ENCODE measurements at places on chromosomes 4 and X.

GRCh38 chr4:10738826-10739489 is 54.4 kb upstream of the CLNK start:
- no peak for DNase-seq

- no peak for DNase-seq
Observed at GRCh38 chr4:174316546-174316945, 32.8 kb downstream of the CEP44 start.

GRCh38 chr4:184111233-184111832 is 106.3 kb downstream of the ENPP6 start:
- DNase-seq: no peak

- no peak for DNase-seq
Observed at GRCh38 chr4:183035726-183036415, 63.2 kb upstream of the WWC2 start.

DNA sequence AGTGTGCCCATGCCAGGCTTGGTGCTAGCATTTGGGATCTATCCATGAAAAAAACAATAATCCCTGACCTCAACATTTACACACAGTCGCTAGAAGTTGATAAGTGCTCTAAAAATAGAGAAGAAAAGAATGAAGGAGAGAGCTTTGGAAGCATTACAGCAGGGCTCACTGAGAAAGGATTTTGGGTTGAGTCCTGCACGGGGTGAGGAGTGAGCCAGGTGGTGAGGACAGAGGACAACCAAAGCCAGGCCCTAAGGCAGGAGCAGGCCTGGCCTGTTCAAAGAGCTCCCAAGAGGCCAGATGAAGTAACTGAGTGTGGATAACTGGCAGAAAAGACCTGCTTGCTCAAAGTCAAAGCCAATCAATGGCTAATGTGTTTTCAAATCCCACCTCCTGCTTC is 20.7 kb upstream of the PROM1 start:
- no peak for DNase-seq

DNA sequence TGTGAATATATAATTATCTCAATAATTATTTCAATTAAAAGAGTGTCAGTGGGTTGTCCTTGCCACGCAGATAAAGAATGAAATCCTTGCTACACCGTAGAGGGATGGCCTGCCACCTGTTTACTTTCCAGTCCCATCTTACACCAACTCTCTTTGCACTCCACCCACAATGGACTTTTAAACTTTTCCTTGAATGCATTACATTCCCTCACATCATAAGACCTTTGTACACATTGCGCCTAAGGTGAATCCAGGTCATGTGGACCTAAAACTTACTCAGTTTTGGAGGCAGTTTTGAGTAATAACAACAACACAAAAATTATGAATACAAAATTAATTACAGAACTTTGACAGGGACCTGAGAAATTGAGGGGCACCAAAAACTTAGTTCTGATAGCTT is 78.7 kb upstream of the PDE5A start:
- DNase-seq: no peak

DNA sequence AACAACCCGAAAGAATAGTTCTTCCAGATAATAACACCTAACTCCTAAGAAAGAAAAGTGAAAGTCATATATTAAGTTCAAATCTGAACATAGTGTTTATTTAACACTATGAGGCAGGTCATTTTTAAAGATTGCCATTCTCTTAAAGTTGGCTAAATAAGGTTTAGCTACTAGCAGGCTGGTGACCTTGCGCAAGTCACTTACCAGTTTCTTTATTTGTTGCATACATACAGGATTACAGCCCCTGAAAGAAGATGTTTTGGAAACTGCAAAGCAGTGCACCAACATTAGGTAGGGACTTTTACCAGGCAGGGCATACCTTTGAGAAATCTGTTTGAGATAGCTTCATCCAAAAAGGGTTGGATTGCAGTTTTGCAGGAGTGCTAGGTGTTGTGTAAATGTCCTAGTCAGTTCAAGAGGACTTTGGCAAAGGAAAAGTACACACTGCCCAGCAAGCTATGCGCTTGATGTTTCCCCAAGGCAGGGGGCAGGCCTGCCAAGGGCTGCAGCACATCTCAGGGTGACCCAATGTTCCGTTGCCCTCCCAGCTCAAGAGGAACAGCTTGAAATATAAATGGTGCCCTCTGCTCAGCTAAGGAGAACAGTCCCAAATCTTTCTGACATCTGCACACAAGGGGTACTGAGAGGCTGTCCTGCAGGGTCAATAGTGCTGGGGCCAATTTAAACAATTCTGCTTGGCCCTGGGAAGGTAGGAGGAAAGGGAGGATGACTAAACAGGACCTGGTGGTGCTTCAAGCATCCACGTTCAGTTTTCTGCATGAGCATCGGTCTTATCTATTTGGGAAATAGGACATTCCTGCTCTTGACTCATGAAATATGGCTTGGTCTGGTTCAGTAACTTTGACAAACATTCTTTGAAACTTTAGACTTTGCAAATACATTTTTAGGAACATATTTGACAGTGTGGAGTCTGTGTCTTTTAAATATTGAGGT is 130.8 kb downstream of the COL4A6 start:
- peak; percentile 48 for DNase-seq

DNA sequence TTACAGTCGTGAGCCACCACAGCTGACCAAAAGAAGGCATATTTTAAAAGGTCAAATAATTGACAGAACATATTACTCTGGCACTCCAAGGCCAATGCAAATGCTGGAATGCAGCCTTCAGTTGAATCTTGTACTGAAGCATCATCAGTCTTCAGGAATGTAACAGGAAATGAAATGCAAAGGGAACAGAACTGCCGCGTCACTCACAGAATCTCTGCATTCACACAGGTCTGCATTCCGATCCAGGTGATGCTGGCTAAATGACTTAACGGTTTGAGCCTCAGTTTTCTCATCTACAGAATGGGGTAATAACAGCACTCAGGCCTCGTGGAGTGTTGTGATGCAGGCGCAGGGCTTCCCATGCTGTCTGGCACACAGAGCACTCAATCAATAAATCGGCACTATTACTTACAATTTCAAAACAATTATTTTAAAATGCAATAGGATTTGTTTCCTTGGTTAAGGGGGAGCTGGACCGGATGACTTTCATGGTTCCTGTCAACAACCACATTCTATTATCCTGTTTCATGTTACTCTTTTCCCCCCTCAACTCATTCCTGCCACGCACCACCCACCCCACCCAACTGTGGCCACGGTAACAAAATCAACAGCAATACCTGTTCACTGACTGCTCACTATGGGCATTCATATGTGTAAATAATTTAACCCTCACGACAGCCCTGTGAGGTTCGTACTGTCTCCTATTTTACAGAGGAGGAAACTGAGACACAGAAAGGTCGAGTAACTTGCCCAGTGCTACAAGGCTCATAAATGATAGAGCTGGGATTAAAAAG is 32.4 kb downstream of the IGFBP7 start:
- DNase-seq: peak; percentile 84
